CD14-positive monocyte (primary cell): ENCODE measurements at places on chromosomes 11 and 22. TPM values are rescaled to one million over a fixed set of nuclear protein-coding genes. Genes with fewer than 3 reads are reported as not detected.

Gene DEAF1
- 22.2 TPM for polyA plus RNA-seq

GRCh38 chr22:45305456-45306075 is 4.2 kb upstream of the FAM118A start:
- no peak for DNase-seq

DNA sequence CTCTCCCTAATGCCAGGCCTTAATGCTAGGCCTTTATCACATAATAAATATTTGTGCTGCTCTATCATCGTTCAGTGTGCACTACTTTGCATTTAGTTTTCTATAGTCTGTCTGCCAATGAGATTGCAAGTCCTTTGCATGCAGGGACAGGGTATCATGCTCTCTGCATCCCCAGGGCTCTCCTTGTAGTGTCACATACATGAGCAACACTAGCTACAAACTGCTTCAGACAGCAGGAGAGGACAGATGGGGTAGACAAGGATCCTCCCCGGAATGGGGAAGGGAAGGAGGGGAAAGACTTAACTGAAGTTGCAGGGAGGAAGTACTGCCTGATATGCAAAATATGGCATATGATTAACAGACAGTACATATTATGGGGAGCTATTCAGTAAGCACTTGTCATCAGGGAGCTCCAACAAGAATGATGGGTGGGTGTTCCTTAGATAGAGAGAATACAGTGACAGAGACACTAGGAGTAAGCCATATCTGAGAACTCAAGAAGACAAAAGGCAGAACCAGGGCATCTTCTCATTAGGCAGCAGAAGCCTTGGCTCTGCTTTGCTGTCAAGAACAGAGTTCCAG is 42.8 kb downstream of the ZNF202 start:
- no peak for DNase-seq

Gene MAJIN
- not detected for polyA plus RNA-seq

GRCh38 chr11:69425895-69426544 is 55.4 kb upstream of the LINC01488 start:
- no peak for DNase-seq

GRCh38 chr11:370070-370941 is 1.0 kb downstream of the B4GALNT4 start:
- DNase-seq, result no peak

GRCh38 chr22:42957958-42958357 is 57.0 kb downstream of the PACSIN2 start:
- no peak for DNase-seq

Gene RAG1
- polyA plus RNA-seq, result 0.69 TPM

- peak; percentile 59 for DNase-seq
Observed at GRCh38 chr11:72238040-72238450, 5.9 kb downstream of the PHOX2A start.

- DNase-seq, result no peak
Observed at GRCh38 chr11:44306052-44306917, 3.7 kb downstream of the ALX4 start.

Gene SLC22A6
- polyA plus RNA-seq, result not detected

- DNase-seq, result no peak
Observed at GRCh38 chr22:44357966-44358465, 45.3 kb upstream of the SHISAL1 start.

DNA sequence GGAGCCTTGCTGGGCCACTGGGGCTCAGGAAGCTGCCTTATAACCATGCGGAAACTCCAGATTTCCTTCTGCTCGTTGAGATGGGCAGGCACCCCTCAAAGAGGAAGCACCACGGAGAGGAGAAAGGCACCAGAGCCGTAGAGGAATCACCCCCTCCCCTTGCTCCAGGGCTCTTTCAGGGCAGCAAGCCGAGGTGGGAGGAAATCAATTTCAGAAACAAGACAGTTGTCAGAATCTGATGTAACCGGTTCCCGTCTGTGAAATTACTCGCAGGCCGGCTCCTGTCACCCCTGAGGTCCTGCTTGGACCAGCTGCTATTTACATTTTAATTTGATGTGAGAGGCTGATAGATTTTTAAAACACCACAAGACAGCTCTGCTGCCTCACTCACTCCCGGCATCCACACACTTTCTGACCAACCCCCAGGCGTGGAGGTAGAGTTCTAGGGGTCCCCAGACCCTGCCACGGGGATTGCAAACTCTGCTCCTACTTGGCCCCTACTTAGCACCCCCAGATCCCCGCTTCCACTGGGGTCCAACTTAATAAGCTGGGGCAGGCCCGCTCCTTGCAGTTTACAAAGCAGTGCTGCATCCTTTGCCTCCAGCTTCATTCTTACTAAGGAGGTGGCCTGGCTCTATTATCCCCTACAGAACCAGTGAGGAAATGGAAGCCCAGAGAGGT is 162.5 kb downstream of the CEP164 start:
- peak; percentile 18 for DNase-seq

GRCh38 chr11:61264795-61265194 is 23.8 kb downstream of the PGA5 start:
- no peak for DNase-seq

Gene TBX10
- polyA plus RNA-seq, result not detected

DNA sequence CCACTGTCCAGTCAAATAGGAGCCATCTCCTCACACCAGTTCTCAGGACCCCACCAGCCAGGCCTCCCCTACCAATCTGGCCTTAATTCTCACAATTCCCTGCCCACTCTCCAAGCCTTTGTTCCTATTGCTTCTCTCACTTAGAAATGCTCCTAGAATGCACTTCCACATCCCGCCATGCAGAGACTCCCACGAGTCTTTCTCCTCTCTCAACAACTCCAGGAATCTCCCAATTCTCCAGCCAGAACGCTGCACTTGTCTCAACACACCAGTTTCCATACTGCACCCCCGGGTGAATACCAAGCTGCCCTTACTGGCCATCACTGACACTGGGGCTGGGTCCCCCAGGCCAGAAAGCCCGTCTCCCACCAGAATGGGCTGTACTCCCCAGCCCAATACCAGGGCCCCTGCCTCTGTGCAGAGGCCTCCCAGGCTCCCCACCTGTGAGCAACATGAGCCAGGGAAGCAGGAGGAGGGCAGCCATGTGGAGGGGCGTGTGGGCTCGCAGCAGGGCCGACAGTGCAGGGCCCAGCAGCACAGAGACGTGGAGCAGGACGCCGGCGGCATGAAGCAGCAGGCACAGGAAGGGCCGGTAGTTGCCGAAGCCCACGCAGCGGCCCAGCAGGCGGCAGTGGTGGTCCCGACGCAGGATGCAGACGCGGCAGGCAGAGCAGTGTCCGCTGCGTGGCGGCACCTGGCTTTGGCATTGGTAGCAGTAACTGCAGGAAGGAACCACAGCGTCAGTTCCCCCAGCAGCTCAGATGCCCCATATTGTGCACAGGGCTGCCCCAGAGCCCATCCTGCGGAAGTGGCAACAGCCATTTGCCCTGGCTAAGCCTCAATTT is 2.4 kb downstream of the ZDHHC24 start:
- peak; percentile 35 for DNase-seq

DNA sequence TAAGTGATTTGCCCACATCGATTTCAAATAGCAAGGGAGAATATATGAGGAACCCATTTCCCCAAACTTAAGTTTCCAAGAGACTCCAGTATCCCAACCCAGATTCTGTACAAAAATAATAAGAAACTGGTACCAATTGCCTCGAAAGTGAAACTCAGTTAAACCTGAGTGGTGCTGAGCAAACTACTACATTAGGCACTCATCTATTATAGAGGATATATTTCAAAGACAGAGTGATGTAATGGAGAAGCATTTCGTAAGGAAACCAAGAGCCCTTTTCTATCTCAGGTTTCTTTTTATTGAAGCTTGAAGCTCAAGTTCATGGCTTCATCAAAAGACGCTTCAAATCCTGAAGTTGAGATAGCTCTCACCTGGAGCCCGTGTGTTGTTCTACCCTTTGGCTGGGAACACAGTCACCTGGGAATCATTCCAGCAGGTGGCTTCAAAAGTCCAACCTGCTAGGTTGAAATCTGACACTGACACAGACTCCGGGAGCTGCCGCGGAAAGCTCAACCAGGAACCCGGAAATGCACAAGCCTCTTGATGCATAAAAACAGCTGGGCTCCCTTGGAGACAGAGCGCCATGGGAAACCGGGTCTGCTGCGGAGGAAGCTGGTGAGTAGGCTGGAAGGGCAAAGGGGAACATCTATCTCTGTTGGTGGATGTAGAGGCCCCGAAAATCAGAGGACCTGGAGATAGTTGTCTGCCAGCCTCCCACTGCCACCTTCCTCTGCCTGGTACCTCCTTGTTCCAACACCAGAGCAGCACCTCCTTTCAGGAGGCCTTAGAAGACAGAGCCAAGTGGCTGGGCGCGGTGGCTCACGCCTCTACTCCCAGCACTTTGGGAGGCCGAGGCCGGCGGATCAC is at the start of gene C11orf52:
C11orf52 (plus strand) TSS at position 524 of the 867 bp plus-strand sequence; CDS start at position 584, 60 bp downstream.
- DNase-seq, result no peak

DNA sequence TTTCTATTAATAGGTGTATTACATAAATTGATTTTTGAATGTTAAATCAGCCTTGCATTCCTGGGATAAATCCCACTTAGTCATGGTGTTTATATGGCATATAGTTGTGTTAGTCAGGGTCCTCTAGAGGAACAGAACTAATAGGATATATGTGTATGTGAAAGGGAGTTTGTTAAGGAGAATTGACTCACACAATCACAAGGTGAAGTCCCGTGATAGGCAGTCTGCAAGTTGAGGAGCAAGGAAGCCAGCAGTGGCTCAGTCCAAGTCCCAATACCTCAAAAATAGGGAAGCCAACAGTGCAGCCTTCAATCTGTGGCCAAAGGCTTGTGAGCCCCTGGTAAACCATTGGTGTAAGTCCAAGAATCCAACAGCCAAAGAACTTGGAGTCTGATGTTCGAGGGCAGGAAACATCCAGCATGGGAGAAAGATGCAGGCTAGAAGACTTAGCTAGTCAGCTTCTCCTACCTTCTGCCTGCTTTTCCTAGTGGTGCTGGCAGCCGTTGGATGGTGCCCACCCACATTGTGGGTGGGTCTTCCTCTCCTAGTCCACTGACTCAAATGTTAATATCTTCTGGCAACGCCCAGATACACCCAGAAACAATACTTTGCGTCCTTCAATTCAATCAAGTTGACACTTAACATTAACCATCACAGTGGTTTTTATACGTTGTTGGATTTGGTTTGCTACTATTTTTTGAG is 12.9 kb downstream of the SFI1 start:
- no peak for DNase-seq

DNA sequence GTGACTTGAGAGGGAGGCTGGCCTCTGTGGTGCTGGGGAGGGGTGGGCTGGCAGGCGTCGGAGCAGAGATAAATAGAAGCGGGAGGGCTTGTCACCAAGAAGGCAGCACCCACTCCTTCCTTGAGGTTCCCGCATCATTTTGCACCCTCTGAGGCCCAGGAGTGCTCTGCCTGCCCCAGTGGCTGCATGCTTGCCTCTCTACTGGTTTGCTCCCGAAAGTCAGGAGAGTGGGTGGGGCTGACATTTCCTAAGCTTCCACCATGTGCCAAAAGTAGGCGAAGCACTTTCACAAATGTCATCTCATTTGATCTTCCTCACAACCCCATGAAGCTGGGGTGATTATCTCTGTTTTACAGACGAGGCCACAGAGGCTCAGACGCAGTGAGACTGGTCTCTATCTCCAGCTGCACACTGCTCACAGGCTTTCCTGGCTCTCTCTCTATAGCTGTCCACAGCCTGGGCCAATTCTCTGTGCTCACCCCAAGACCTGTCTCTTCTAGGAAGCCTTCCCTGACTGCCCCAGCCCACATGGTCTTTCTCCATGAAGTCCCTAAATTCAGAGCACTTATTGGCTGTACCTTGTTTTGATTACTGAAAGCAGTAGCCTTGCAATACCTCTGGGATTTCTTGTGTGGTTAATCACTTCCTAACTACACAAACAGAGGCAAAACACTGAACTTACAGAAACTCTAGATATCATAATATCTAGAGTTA is 2.6 kb upstream of the UCP3 start:
- no peak for DNase-seq

DNA sequence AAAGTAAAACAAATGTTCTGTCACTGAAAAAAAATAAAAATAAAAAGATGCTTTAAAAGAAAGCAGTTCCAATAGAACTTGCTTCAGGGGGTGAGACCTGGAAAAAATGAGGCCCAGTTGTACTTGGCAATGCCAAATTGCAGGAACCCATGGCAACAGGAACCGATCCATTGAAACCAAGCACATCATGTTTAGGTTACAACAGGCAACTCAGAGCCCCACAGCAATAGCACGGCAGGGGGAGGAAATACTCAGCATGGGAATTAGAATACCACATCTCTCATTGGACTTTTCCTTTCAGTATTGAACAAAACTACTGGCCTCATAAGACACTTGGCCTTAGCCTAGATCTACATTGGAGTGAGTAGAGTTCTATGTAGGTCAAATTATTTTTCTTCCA is 84.3 kb downstream of the MSANTD4 start:
- no peak for DNase-seq

GRCh38 chr11:27115051-27115650 is 74.5 kb downstream of the BBOX1 start:
- no peak for DNase-seq

Gene MACROD1
- polyA plus RNA-seq, result 2.4 TPM

DNA sequence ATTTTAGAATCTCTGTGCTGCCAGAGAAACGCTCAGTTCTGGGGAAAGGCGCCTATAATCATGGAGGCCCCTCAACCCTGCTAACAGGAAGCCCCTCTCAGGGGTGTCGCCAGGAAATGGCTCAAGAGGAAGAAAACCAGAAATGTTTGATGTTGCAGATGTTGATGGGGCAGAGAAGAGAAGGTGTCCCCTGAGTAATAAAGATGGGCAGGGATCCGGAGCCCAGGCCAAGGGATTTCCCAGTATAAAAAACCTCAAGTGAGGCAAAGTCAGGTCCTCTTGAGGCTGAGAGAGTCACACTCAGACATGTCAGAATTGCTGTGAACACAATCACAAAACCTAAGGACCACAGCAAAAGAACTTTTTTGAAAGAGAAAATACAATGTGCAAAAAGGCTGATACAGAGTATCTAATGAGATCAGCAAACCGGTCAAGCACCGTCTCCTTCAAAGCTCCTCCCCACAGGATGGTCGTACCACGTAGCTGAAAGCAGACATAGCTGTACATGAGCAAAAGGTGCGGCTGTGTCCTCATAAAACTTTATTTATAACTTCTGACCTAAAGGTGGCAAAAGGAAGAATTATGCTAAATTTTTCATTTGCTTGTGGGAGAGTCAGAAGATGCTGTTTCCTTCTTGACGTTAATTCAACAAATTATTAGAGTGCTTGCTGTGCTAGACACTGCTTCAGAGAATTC is 12.2 kb downstream of the MOV10L1 start:
- no peak for DNase-seq

DNA sequence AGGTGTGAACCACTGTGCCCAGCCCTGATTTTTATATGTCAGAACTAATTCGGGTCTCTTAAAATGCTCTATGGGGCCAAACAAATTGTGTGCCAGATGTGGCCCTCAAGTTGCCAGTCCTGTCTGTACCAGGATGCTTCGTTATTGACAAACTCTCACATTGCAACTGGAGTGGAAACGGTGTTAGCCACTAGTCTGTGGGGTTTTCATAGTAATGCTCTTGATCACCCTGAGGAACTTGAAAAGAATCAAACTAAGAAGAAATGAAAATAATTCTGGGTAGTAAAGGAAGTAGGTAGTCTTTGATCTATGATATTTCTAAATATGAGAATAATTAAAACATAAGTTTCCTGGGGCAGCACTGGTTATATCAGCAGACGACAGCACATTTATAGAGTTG is 67.3 kb upstream of the ADSL start:
- DNase-seq, result no peak

GRCh38 chr11:78420255-78420764 is 2.7 kb upstream of the GAB2 start:
- no peak for DNase-seq

Gene SCGB2A2
- polyA plus RNA-seq, result not detected

- no peak for DNase-seq
Observed at GRCh38 chr22:44659140-44659539, 42.9 kb upstream of the PRR5 start.

Gene RTN4RL2
- 0.44 and 0.84 TPM in 2 replicates for polyA plus RNA-seq

Gene SLC22A25
- not detected for polyA plus RNA-seq
